ENCODE measurements at places on chromosomes 11 and 22. TPM values are rescaled to one million over a fixed set of nuclear protein-coding genes. Genes with fewer than 3 reads are reported as not detected.

Gene RCOR2
- 9.5 TPM for total RNA-seq

Gene DGKZ
- total RNA-seq, result 33.5 TPM

Gene PRDM11
- 6.2 TPM for total RNA-seq

Gene ABCG4
- total RNA-seq, result 2.5 TPM

Gene LDLRAD3
- 58.8 TPM for total RNA-seq

Gene LGALS12
- total RNA-seq, result not detected

Gene ARSA
- total RNA-seq, result 6.9 TPM

Gene OR5P2
- total RNA-seq, result not detected

Gene MS4A3
- total RNA-seq, result 0.16 TPM

Gene PDGFD
- 13.1 TPM for total RNA-seq

Gene LYVE1
- 9.0 TPM for total RNA-seq

Gene NLRP14
- 0.94 TPM for total RNA-seq

Gene NR1H3
- 8.1 TPM for total RNA-seq

Gene SHANK2
- total RNA-seq, result 47.1 TPM

Gene CARNS1
- total RNA-seq, result 0.16 TPM

Gene MB
- total RNA-seq, result not detected

Gene SHISA8
- total RNA-seq, result not detected

Gene SCN2B
- total RNA-seq, result 5.8 TPM

Gene CELSR1
- total RNA-seq, result 4.1 TPM

Gene FGF19
- total RNA-seq, result not detected

Gene NXPE1
- not detected for total RNA-seq

Gene IGLL1
- not detected for total RNA-seq

Gene OR52N4
- total RNA-seq, result not detected

Gene GVQW3
- total RNA-seq, result 19.2 TPM

Gene APOBEC3C
- total RNA-seq, result 0.31 TPM

Gene CREB3L1
- total RNA-seq, result 1.2 TPM

Gene ZNF143
- 33.5 TPM for total RNA-seq

Gene OSBP2
- 27.0 TPM for total RNA-seq

Gene PLA2G3
- not detected for total RNA-seq

Gene NAALAD2
- 5.3 TPM for total RNA-seq

Gene ANO9
- not detected for total RNA-seq

Gene OR8U1
- total RNA-seq, result not detected

Gene CALCA
- total RNA-seq, result not detected
